ENCODE measurements at places on chromosomes 1 and 21. TPM values are rescaled to one million over a fixed set of nuclear protein-coding genes. Genes with fewer than 3 reads are reported as not detected.

The TOR1AIP2 gene
- total RNA-seq, result 66.3 TPM

The ZNF672 gene
- 18.9 TPM for total RNA-seq

The LMX1A gene
- not detected for total RNA-seq

The LAD1 gene
- total RNA-seq, result 68.6 TPM

The ETS2 gene
- total RNA-seq, result 35.3 TPM

The RAP1GAP gene
- 23.5 TPM for total RNA-seq

The SPATA45 gene
- total RNA-seq, result 0.30 TPM

The HES3 gene
- total RNA-seq, result not detected

The RAB42 gene
- total RNA-seq, result 49.0 TPM

The HRNR gene
- total RNA-seq, result under 0.01 TPM

The ZC3H12A gene
- 18.7 TPM for total RNA-seq

DNA sequence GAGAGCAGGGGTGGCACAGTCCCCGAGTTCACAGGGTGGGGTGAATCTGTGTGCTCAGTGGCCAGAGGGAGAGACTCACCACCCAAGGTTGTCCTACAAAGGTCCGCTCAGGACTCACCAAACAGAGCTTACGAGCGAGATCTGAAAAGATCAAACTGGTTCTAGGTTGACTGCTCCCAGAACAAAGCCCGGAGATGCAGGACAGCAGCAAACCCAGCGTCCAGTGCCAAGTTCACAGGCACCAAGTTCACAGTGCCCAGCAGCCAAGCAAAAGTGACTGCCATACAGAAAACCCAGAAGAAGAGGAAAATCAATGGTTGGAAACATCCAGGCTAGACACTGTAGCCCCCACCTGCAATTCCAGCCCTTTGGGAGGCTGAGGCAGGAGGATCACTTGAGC lies 35.7 kb downstream of the AGPAT3 start:
- DNase-seq, result no peak

GRCh38 chr1:26468911-26469310 lies 3.3 kb upstream of the HMGN2 start:
- DNase-seq, result no peak

GRCh38 chr1:16612332-16613172 lies 812 bp downstream of the NBPF1 start:
- DNase-seq, result peak; percentile 73

- no peak for DNase-seq
Observed at GRCh38 chr1:199472018-199472417, 555.5 kb upstream of the NR5A2 start.

DNA sequence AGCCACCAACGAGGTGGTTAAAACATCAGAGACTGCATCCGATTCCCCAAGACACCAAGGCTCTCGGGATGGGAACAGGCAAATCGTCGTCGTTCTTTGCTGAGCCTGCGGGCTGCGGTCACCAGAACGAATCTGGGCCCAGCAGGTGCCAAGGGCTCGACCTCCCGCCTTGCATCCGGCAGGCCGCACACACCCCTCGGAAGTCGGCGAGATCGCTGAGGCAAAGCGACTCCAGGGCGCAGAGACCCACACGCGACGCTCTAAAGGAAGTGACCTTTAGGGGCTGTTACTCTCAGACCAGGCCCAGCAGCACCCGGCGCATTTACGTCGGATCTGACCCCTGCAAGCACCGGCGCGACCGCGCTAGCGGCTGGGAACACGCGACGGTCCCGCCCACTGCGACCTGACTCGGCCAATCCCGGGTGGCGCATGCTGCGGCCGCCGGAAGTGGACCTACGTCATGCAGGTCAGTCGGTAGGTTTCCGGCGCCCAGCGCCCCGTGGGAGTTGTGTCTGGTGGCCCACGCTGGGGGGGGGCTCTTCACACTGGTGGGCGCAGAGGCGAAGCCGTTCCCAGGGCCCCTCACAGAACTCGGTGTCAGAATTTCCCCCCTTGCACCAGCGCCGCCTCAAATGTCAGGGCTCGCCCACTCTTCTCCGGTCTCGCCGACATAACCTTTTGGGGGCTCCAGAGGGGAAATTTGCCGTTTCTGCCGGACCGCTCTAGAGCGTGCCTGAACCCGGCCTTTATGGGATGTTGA lies 7.5 kb upstream of the PARK7 start:
- DNase-seq, result peak; percentile 81

- DNase-seq, result no peak
Observed at GRCh38 chr1:109213345-109213823, 334 bp upstream of the SARS1 start.

- DNase-seq, result no peak
Observed at GRCh38 chr1:23589585-23589986, 30.3 kb upstream of the ID3 start.

DNA sequence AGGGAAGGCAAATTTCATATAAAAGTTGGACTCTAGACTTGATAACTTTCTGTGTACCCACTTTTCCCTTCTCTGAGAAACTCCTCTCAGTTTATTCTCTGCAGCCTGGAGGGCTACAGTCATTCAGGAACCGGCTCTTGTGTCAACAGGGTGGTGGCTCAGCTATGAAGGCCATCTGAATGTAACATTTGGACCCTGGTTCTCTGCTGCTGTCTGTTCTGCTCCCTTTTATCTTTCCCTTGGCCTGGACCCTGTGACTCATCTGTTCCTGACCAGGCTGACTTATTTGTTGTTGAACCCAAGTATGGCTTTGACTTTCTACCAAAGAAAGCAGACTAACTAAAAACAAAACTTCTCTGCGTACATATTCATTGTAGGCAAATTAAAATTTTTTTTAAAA lies 75.4 kb downstream of the CENPF start:
- DNase-seq, result no peak

GRCh38 chr1:116270316-116271057 lies 102.6 kb upstream of the ATP1A1 start:
- no peak for DNase-seq

DNA sequence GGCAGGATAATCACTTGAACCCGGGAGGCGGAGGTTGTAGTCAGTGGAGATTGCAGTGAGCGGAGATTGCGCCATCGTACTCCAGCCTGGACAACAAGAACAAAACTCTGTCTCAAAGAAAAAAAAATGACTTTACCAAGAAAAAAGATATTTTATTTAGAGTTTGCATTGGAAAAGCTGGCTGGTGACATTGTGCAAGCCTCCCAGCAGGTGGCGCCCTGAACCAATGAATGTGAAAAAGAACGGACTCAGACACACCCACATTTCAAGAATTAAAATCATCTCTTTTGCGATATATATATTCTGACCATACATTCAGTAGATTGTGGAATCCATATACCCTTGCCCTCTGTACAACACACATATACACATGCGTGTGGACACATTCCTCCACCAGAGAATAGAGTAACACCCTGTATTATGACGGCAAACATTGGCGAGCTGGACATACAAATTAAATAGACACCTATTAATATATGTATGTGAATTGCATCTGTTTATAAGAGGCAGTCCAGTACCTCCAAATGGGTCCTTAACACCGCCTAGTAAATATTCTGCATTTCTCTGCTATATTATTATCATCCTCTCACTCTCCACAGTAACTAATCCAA lies 39.0 kb upstream of the CADM3 start:
- DNase-seq, result peak; percentile 32

GRCh38 chr21:44047996-44048560 lies 36.0 kb downstream of the TRAPPC10 start:
- no peak for DNase-seq

- DNase-seq, result no peak
Observed at GRCh38 chr1:216293683-216294082, 129.6 kb downstream of the USH2A start.

DNA sequence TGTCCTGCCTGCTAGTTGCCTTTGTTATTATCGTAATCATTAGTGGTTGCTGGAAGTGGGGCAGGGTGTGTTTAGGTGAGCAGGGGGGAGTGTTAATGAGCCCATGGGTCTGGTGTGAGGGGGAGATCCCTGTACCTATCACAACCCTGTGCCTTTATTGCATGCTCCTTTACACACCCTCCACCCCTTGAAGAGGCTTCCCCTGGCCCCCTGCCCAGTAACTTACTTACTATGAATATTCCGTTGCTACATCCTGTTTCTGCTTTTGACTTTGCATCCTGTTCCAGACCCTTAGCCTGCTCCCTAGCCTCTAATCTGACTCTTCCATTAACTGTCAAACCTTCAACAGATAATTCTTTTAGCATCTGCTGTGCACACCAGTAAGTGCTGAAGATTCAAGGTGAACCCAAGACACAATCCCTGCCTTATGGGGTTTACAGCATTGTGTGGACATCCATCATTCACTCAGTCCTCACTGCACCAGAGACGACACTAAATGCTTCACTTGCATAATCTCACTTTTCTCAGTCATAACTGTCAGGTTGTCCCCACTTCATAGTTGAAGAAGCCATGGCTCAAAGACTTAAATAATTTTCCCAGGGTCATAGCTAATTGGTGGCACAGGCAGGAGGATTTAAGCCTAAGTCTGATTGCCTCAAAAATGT lies 47.9 kb downstream of the CDC7 start:
- no peak for DNase-seq

DNA sequence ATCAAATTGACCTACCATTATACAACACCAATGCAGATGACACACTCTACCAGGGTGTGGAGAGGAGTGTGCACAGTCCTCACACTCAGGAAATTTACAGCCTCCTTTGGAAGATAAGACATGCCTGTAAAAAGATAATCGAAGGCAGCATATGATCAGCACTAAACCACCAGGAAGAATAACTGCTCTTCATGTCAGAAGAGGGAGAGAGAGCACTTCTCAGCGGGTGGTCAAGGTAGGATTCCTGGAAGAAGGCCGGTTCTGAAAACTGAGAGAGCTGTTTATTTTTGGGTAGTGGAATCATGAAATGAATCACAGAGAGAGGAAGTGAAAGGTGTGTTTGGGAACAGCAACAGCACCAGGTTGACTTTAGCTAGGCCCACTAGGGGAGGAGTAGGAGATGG lies 14.0 kb upstream of the ZNF697 start:
- DNase-seq, result no peak

DNA sequence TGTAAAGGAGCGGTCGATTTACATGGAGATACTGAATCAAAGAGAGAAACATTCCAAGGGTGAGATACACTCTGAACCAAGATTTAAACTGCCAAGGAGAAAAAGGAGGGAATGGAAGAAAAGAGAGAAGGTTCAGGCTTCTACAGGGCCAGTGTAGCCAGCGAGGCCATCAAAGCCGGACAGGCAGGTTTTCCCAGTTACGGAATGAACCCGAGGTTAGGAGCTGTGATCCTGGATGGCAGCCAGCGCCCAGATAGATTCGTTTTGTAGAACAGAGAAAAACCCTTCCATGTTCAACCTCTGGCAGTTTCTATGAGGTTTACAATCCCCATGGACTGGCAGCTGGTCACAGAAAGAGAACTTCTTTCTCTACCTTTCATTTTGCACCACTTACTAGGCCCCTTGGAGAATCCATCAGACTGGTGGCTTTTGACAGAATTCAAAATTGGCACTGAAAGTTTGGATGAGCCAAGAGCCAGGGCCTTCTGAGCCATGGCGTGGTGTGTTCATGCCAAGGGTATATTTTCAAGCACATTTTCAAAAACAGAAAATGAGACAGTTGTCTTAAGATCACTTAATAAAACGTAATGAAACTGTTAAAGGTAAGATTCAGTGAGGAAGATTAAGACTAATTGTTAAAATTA lies 171.5 kb downstream of the RUNX1 start:
- DNase-seq, result no peak

DNA sequence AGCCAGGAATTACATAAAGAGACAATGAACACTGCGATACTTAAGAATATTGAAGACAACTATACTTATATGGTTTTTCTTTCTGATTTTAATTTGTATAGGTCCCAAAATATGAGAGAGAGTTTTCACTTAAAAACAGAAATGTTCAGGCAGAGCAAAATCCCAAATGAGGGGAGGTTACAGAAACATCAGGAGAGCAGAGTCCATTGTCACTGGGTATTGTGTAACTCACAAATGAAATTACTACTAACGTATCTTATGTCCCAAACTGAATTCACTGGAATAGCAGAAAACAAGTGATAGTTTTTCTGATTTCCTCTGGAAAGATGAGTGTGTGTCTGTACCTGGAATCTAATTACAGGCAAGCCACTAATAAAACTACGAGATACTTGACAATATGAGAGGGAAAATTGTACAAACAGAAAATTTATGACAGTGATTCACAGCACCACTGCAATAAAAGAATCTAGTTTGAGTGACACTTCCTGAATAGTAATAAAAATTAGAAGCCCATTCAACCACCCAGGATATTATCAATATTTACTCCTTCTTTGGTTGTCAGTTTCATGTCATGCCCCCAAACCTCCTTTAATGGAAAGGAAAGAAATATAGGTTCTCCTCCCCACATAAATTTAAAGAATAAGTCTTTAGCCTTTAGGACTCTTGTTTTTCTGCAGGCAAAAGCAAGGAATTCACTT lies 522.6 kb downstream of the ADGRL2 start:
- DNase-seq, result no peak

DNA sequence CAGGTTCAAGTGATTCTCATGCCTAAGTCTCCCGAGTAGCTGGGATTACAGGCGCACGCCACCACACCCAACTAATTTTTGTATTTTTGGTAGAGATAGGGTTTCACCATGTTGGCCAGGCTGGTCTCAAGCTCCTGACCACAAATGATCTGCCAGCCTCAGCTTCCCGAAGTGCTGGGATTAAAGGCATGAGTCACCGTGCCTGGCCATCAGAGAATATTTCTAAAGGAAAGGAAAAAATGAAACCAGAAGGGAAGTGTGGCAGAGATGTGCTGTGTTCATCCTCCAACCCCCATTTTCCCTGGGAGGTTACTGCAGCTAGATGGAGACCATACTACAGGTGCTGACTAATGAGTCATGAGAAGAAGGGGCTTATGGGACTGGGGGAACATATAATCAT lies 964.1 kb downstream of the TTLL7 start:
- no peak for DNase-seq
